CD4-positive, CD25-positive, alpha-beta regulatory T cell (primary cell): ENCODE measurements at places on chromosomes 7 and 10. TPM values are rescaled to one million over a fixed set of nuclear protein-coding genes. Genes with fewer than 3 reads are reported as not detected.

DNA sequence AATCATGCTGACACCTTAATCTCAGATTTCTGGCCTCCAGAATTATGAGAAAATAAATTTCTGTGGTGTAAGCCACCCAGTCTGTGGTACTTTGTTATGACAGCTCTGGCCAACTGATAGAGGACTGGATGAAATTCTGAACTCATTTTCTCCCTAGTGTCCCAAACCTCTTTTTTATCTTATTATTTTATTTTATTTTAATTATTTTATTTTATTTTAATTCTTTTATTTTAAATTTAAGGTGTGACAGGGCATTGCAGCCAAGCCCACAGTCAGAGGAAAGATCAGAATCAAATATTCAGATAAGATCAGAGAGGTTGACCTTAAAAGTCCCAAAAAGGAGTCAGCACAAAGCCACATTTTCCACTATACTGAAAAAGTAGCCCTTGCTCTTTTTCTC, 228.1 kb downstream of the TFEC start:
- no peak for DNase-seq

DPYSL4 gene
- 1.2 TPM for total RNA-seq

CNNM2 gene
- 13.3 TPM for total RNA-seq

- DNase-seq, result no peak
These were observed 38.1 kb upstream of the ANTXRL start for GRCh38 chr10:46248651-46249146.

- DNase-seq, result no peak
These were observed 325.6 kb downstream of the THSD7A start for GRCh38 chr7:11506417-11506816.

DNA sequence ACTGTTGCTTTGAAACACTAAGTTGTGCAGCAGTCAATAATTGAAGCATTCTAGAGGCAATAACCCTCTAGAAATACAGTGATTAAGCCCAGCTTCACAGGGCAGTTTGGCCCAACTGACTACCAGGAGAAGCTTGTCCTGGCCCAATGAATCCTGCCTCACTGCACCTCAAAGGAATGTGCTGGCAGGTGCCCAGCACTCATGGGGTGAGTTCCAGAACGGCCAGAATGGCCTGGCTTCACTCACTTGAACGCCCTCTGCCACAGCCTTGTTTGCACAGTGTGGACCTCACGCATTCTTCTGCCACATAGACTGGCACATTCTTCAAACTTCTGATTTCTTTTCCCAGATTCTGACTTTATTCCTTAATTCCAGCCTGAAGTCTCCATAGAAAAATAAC, 6.6 kb upstream of the ITIH2 start:
- no peak for DNase-seq

DNA sequence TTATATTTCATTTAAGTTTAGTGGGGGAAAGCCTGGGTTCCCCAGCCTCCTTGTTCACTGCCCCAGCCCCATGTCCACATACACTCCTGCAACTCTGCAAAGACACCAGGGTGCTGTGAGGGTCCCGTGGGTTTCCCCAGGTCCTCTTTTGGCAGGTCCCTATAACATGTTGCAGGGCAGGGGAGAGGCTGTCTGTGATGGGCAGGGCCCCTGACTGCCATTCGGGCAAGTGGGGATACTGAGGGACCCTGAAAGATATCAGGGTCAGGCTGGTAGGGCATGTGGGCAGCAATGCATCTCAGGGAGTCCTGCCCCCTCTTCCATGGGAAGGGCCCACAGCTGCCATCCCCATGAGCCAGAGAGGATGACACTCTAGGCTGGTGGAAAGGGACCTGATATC, 28.4 kb downstream of the RASGEF1A start:
- no peak for DNase-seq

DNA sequence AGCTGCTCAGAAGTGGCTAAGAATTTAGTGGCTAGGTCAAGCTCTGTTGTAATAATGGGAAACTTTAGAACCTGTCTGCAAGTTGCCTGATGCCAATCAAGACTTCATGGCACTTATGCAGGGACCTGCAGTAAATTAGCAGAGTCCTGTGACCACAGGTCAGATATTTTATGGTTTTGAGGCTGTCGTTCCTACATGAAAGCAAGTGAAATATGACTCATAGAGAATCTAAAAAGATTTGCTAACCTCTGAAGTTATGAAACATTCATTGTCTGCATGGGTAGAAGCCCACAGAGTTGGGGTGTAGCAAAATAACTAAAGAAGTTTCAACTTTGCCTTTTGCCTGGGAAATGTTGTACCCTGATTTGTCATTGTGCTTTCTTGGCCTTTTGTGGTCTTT, 32.3 kb downstream of the SLC39A12 start:
- DNase-seq, result no peak

DNA sequence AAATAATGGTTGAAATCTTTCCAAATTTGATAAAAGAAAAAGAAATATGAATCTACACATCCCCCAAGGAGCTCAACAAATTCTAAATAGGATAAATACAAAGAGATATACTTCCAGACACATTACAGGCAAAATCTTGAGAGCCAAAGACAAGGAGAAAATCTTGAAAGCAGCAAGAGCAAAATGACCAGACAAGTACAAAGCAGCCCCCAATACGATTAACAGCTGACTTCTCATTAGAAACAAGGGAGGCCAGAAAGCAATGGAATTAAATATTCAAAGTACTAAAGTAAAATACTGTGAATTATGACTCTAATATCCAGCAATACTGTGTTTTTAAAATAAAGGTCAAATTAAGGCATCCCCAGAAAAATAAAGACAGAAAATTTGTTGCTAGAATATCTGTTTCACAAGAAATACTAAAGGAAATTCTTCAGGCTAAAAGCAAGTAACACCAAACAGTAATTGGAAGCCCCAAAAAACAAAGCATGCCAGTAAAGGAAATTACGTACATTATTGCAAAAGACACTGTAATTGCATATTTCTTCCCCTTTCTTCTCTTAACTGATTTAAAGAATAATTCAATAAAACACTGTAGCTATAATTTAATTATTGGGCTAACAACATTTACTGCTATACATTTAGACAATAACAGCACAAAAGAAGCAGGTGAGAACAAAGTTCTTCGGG, 36.4 kb downstream of the ZNF438 start:
- no peak for DNase-seq

SLC26A3 gene
- total RNA-seq, result not detected

MSMB gene
- total RNA-seq, result not detected

GPR26 gene
- total RNA-seq, result not detected

- peak; percentile 9 for DNase-seq
These were observed 17.0 kb upstream of the CASD1 start for GRCh38 chr7:94492601-94493000.

GRCh38 chr7:123096434-123096833, 100.9 kb upstream of the TAS2R16 start:
- DNase-seq, result no peak

DNA sequence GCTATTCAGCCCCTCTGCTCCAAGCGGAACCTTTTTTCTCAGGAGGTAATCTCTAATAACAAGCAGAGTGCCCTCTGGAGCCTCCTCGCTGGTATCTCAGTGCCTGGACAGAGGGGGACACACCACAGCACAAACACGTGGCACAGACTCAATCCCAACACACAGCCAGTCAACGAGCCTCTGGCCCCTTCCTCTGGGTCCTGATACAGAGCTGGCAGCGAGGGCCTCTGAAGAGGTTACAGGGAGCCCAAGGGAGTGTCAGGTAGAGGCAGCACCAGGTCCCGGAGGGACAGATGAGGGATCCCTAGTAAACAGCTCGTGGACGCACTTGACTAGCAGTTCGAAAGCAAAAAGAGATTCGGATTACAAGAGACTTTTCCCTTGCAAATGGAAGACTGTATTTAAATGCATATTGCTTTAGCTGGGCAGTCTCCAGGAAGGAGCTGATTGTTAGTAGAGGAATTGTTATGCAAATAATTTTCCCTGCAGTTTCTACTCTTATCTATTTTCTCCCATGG, 14.1 kb downstream of the CXCL12 start:
- no peak for DNase-seq

GRCh38 chr10:71270301-71271220, 48.5 kb upstream of the SLC29A3 start:
- no peak for DNase-seq

GRCh38 chr10:15432266-15432665, 61.2 kb upstream of the FAM171A1 start:
- DNase-seq, result no peak

ITPRID1 gene
- total RNA-seq, result not detected

DNA sequence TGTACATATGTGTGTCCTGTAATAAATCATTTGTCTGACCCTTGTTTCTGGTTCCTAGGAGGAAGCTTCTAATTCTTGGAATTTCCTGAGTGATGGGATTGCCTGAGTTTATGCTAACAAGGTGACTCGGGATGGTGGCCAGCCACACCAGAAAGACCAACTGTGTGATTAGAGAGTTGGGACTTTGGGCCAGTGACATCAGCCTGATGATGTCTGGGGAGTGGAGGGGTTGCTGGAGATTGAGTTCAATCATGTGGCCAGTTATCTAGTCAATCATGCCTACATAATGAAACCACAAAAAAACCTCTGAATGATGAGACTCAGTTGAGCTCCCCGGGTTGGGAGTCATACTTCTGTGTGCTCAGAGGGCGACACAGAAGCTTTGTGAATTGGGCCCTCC, 23.5 kb upstream of the CARD11 start:
- DNase-seq, result peak; percentile 23

CALML3 gene
- not detected for total RNA-seq

DNA sequence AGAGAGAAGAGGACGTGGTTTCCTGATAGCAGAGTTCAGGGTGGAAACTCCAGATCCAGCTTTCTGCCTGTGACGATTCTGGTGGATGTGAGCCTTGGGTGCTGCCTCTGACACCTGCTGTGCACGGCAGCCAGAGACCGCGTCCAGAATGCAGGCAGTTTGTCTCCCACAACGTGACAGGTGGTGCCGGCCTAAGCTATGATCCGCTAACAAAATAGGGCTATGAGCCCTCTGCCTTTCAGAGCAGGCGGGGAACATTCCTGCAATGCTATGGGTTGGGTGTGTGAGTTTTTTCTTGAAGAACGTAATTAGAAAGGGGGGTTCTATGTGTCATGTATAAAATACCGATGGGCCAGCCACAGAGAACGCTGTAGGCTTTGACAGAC, 297.3 kb upstream of the PRKCQ start:
- DNase-seq, result no peak

DNA sequence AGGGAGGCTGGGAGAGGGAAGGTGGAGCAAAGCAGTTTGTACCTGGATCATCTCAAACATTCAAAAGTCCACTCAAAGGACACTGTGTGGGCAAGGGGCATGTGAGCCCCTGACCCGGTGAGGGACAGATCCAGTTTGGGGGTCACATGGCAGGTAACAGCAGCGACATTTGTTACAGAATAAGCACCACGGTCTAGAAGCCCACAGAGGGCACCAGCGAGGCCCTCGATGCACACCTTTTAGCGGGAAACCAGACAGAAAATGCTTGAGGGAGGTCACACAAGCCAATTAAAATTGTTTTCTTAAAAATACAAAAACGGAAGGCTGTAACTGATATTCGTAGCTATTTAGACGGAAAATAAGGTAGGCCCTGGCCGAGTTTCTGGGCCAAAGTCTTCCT, 144.4 kb downstream of the ZMYND11 start:
- no peak for DNase-seq

DNA sequence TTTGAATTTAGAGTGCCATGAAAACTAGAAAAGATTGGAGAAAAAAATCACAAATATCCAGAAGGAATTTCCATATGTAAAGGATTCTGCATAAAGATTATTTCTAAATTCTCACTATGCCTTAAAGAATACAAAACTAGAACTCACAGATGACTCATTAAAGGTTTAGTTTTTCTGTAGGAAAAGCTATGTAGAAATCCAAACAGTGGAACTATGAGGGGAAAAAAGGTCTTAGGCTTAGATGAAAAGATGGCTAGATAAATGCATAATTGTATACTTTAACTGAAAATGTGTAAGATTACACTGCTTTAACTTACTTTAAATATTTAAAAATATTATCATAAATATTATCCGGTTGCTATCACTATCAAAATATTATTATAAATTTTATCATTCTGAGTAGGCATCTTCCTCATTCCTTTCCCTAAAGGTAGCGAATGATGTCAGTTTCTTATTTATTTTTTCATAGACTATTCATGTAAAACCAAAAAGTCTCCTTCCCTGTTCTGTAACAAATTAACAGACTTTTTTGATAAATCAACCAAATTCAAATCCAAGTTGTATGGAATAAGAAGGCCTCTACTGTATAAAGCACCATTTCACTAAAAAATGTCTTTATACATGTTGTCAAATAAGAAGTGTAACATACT, 69.1 kb upstream of the COMTD1 start:
- DNase-seq, result no peak

DNA sequence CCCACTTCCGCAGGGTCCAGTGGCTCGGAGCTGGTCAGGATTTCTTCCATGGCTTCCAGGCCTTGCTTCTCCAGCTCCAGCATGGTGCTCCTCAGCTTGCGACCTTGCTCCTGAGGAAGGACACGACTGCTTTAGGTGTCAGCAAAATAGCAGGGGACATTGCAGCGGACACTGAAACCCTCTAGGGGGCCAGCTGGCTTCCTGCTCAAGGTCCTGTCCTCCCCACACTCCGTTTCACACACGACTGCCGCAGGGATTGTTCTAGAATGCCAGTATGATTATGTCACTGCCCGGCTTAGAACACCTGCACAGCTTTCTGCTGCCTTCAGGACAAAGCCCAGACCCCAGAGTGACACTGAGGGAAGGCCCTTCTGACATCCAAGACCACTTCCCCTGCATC, 65.6 kb downstream of the SCRN1 start:
- DNase-seq, result no peak

FAM237B gene
- total RNA-seq, result not detected

DNA sequence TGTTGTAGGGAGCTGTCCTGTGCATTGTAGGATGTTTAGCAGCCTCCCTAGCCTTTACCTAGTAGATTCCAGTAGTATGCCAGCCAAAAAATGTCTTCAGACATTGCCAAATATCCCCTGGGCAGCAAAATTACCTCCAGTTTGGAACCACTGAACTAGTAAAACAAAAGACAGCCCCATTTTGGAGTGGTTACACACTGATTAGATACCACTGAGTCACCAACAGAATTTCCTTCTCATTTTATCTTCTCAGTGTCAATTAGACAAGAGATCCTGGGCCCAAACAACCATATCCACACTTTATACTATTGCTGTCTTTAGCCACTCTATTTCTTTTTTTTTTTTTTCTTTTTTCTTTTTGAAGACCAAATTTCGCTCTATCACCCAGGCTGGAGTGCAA, 3.5 kb upstream of the CCDC6 start:
- no peak for DNase-seq

RELN gene
- not detected for total RNA-seq
